ENCODE measurements at places on chromosomes 4 and X.

- no peak for DNase-seq
These were observed 294.1 kb downstream of the ARHGAP10 start for GRCh38 chr4:148025981-148026380.

DNA sequence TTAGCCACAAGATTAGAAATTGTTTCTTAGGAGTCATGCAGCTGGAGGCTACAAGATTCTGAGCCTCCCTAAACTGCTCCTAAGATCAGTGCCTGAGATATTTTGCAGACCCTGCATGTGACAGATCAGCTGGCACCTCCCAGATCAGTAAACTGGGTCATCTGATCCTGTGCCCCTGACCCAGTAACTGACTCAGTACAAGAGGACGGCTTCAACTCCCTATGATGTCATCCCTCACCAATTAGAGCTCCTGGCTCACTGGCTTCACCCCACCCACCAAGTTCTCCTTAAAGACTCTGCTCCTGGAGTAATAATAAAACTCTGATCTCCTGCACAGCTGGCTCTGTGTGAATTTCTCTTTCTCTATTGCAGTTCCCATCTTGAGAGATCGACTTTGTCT lies 45.4 kb upstream of the PNPLA4 start:
- DNase-seq, result no peak

- DNase-seq, result no peak
These were observed 46.0 kb downstream of the TFDP3 start for GRCh38 chrX:133171962-133172708.

GRCh38 chrX:70336767-70337166 lies 46.9 kb downstream of the KIF4A start:
- DNase-seq, result no peak

- DNase-seq, result no peak
These were observed 207.8 kb upstream of the KIT start for GRCh38 chr4:54449999-54450398.

DNA sequence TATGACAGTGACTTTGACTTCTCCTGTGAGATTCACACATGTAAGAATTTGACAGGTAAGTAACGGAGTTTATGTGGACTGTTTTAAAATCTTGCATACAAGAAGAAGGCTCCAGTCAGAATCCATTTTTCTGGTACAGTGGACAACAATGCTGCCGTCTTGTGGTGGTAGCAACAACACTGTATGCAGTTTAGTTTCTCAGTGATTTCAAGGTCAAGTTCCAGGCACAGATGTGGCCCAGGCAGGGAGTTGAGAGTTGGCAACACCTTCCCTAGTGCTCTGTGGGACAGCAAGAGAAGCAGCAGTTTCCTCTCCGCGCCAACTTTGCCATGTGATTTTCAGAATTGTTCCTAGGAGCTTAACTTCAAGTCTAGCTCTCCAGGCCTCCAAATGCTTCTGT lies 56.0 kb upstream of the STPG2 start:
- DNase-seq, result no peak

GRCh38 chr4:188078116-188078515 lies 31.3 kb downstream of the TRIML2 start:
- no peak for DNase-seq

DNA sequence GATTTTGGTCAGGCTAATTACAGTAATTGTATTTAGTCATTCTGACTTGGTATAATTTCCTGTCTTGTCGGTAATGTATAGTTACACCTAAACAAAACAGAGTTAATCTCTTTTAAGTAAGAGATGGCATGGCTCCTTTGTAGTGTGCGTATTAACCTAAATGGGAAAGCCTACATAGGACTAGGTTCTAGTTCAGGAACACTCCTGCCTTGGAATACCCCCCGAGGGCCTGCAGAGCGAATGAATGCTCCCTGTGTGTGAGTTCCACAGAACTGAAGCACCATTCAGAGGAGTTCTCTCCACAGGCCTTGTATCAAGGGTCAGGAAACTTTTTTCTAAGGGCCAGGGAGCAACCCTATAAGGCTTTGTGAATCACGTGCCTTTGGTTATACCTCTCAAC lies 44.9 kb upstream of the STIM2 start:
- no peak for DNase-seq

- no peak for DNase-seq
These were observed 599.5 kb downstream of the FSTL5 start for GRCh38 chr4:161564230-161564834.

GRCh38 chr4:182142176-182143085 lies 100.8 kb upstream of the TENM3 start:
- no peak for DNase-seq

- DNase-seq, result no peak
These were observed 780.0 kb upstream of the MAGEB2 start for GRCh38 chrX:29435396-29435795.
